Activated CD4-positive, alpha-beta T cell treated with anti-CD3 and anti-CD28 coated beads, Interleukin-2, amount 10 ng/mL, durations not matched to agents 24 days and 14 days (primary cell): ENCODE measurements at places on chromosomes 4 and X. TPM values are rescaled to one million over a fixed set of nuclear protein-coding genes. Genes with fewer than 3 reads are reported as not detected.

DNA sequence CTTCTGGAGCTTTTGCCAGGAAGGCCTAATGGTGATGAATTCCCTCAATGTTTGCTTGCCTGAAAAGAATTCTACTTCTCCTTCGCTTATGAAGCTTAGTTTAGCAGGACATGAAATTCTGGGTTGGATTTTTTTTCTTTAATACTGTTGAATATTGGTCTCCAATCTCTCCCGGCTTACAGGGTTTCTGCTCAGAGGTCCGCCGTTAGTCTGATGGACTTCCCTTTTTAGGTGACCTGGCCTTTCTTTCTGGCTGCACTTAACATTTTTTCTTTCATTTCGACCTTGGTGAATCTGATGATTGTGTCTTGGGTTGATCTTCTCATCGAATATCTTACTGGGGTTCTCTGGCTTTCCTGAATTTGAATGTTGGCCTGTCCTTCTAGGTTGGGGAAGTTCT lies 17.2 kb upstream of the TMPRSS11A start:
- DNase-seq: no peak

AKAP4 gene
- not detected in 2 replicates for total RNA-seq

DNA sequence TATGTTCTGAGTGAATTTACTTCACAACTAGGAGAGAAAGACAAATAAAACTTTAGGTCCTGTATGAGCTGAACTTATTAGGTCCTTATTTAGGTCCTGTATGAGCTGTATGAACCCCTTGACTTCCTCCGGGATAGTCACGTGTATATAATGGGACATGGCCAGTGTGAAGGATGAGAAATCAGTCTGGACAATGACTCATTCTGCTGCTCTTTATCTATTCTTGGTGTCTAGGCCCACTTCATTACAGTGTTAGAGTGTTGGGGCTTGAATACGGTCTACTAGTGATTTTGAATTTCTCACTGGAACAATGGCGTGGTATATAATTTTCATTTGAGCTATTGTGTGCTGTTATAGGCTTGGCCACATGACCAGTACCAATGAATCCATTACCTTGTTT lies 21.9 kb downstream of the STK26 start:
- no peak for DNase-seq

FAM90A26 gene
- not detected in 2 replicates for total RNA-seq

VEGFD gene
- total RNA-seq: not detected in 2 replicates

GRCh38 chr4:84089652-84090437 lies 409.2 kb downstream of the NKX6-1 start:
- no peak for DNase-seq

DNA sequence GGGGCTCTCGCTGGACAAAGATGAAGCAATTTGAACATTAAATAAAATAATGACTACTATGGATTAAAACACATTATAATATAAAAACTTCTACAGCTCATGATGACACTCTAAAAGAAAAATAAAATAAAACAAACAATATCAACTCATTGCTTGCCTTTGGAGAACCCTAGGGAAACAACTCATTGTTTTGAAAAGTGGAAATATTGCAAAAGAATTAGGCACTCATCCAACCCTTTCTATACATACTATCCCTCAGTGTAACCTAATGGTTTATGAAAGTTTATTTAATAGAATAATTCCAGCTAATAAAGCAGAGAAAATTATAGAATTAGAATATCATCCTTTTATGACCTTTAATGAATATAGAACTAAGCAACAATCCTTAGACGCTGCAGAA lies 718 bp downstream of the RAB40A start:
- DNase-seq: no peak

DNA sequence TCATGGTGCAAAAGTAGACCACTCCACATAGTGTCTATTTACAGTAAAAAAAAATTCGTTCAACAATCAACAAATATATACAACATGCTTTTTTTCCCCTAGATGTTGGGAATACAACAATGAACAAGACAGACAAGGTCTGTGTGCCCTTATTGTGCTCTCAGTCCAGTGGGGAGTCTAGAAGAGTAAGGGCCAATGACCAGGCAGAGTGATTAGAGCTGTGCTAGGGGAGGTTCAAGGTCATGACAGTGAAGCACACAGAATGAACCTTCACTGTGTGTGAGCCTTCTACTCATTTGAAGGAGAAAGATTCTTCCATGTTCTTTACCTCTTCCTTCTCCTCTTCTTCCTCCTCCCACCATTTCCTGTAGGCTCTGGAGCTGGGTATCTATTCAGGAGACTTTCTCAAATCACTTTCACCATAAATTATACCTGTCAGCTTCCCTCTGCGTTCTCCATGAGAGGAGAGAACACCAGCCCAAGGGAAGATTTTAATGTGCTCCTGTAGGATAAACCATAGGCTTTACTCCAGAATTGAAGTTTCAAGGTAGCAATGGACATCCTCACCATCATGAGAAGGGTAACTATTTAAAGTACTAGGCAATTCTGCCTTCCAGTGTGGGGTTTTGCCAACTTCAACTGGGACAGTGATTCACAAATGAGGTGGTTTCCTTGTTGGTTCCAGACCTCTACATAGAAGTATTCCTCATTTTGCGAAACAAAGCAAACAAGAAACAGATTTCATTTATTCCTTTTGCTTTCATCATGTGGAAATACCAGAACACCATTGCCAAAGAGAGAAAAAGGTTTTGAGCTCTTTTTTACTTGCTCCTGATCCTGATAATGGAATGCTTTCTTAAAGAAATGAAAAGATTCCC lies 246.9 kb upstream of the GPC4 start:
- DNase-seq: no peak

DNA sequence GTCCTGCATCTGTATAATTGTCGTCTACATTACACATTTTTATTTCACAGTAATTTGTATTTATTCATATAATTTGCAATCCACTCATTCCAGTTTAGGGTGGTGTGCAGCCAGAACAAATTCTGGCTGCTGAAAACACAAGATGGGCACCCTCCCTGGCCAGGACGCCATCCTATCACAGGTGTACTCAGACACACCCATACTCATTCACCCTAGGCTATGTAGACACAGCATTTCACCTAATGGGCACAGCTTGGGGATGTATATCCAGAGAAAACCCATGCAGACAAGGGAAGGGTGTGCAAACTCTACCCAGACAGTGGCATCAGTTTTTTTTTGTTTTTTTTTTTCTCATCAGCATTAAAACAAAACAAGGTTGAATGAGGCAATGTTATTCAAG lies 73.1 kb downstream of the HMGB2 start:
- DNase-seq: no peak

GRCh38 chrX:40878766-40879165 lies 143.4 kb upstream of the MED14 start:
- no peak for DNase-seq

DNA sequence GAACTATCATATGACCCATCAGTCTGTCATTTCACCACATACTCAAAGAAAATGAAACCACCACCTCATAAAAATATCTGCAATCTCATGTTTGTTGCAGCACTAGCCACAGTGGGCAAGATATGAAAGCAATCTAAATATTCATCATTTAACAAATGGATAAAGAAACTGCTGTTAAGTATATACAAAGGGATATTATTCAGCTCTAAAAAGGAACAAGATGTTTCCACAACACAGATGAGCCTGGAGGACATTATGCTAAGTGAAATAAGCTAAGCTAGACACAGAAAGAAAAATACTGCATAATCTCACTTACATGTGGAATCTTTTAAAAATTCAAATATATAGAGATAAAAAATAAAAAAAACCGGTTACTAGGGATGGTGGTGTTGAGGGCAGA lies 108.2 kb upstream of the BRWD3 start:
- DNase-seq: no peak

CXCL11 gene
- 0.54 TPM in 1 of 2 replicates, not detected in the other for total RNA-seq

GRCh38 chr4:68572653-68573170 lies 3.4 kb downstream of the UGT2B17 start:
- no peak for DNase-seq

GRCh38 chr4:16516796-16517439 lies 290.6 kb upstream of the TAPT1 start:
- DNase-seq: no peak

DNA sequence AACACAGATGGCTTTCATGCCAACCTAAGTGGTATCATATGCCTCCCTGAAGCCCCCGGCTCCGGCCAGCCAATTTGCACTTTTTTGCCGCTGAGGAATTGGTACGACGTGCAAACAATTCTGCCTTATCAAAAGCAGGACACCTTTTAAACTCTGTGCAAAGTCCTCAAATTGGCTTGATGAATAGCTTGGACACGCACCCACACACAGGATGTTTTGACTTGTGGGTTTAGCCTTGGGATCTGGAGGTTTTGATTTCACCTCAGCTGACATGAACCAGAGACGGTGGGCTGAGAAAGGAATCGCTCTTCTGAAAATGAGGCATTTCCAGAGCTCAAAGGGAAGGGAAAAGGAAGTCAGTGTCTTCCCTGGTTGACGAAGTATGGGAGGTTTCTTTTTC lies 110.8 kb upstream of the SHOX start:
- DNase-seq: no peak

GRCh38 chrX:22585831-22586230 lies 313.1 kb downstream of the CBLL2 start:
- no peak for DNase-seq

- DNase-seq: no peak
Observed at GRCh38 chr4:120971884-120972283, 49.4 kb upstream of the PRDM5 start.

- DNase-seq: no peak
Observed at GRCh38 chr4:158211222-158211621, 936 bp downstream of the TMEM144 start.

- DNase-seq: no peak
Observed at GRCh38 chr4:924107-925096, 7.7 kb downstream of the GAK start.

DNA sequence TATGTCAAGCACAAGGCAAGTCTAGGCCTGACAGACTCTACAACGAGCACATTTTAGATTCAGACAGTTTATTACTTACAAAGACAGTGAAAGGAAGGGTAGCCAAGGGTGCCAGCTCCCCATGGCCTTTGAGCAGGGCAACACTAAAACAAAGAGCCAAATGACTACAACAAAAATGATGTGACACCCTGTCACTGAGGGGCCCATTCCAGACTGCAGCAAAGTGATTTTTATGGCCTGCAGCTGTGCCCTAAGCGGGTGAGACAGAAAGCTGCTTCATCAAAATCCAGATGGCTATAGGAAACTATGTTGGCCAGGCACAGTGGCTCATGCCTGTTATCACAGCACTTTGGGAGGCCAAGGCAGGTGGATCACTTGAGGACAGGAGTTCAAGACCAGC lies 13.4 kb upstream of the RP2 start:
- DNase-seq: no peak

GRCh38 chr4:118175506-118175905 lies 141.2 kb downstream of the NDST3 start:
- peak; percentile 54 for DNase-seq

DNA sequence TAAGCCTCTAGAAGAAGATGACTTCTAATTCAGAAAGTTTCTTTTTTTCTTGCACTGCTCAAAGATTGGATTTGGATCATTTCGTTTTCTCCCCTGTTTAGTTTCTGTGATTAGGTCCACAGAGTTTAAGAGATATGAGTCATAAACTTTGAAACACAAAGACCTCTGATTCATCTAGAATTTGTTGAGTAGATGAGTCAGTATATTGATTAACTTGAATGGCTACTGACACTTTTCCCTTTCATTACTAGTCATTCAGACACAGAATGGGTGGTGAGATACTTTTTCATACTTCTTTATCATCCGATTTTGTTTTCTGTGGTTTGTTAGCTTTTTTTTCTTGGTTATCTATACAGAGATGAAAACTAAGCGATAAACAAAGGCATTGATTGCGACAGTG lies 34.1 kb upstream of the AFF2 start:
- DNase-seq: no peak
